ENCODE measurements at places on chromosomes 2 and 18.

DNA sequence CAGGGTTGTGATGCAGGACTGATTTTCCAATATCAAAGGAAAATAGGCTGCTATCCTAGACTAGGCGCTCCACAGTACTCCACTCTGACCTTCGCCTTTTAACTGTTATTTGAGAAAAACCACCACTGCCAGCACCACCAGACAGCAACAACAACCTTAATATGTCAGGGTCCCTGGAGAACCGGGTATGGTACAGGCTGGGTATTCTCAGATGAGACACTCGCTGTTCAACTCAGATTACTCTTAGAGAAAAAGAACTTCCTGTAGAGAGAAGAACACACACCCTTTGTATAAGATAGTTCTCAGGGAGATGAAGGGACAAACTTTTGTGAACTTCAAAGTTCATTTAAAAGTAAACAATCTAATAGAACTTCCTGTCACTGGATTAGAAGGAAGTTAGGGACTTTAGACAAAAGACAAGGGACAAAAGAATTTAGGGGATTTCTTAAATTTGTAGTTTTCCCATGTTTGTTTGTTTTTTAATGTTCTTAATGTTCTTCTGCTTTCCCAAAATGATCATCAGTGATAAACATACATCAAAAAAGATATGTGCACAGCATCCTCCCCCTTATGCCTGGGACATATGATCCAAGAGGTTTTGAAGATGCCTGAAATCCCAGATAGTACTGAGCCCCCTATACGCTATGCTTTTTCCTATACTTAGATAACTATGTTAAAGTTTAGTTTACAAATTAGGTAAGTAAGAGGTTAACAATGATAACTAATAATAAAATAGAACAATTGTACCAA is 41.3 kb upstream of the PPP1R1C start:
- DNase-seq: no peak

GRCh38 chr2:158539176-158540005 is 82.6 kb downstream of the PKP4 start:
- DNase-seq: peak; percentile 17

DNA sequence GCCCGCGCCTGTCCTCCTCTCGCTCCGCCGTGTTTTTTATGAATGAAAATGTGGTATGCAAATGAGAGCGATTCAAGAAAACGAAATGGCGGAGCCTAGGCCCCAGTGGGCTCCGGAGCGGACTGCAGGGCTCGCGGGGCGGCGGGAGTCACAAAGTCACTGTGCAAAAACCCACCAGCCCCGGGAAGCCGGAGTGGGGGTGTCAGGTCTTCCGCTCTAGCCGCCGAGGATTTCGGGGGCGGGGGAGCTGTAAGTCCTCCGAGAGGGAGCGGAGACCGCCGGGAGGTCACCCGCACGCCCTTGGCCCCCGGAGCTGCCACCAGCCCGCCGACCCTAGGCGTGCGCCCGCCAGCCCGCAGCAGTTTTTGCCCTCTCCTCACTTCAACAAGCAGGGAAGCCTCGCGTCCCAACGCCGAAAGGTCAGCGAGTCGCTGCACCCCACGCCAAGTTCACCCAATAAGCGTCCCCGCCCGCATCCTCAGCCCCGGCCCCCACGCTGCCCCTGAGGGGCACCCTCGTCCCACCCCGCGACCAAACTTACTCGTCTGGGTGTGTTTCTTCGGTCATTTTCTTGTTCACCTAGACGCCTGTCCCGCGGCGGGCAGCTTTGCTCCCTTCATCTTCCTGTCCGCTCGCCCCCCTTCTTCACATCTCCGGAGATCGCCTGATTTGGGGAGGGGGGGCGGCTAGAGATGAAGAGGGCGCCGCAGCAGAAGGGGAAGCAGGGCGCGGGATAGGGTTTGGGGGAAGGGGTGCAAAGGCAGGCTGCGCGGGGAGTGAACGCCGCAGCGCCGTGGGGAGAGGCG is 775 bp downstream of the SPRED2 start:
- peak; percentile 60 for DNase-seq

DNA sequence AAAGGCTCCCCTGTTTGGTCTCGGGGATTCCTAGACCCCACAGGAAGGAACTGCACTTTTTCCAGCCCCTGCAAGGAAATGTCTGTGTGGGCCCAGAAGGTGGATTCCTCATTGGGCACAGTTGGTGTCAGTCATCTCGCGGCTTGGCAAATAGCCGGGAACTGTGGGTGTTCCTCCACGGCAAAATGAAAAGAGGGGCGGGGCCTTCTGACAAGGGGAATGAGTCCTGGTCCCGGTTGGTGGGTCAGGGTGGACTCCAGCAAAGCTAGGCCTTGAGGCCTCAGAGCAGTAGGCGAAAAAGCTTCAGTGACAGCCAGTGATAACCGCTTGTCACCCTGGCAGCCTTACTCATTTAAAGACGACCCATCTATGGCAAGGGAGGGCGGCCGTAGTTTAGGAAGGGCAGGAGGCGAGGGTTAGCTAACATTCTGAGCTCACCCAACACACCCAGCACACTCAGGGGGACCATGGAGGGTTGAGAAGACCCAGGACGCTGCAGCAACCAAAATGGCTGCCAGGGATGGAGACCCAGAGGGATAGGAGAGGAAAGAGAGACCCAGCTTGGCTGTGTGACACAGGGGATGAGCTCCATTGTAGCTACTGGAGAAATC is 16.5 kb downstream of the SLC4A3 start:
- no peak for DNase-seq

GRCh38 chr2:43426305-43427031 is 169.4 kb downstream of the THADA start:
- peak; percentile 98 for DNase-seq

- no peak for DNase-seq
Observed at GRCh38 chr2:222427646-222428301, 3.4 kb downstream of the SGPP2 start.

DNA sequence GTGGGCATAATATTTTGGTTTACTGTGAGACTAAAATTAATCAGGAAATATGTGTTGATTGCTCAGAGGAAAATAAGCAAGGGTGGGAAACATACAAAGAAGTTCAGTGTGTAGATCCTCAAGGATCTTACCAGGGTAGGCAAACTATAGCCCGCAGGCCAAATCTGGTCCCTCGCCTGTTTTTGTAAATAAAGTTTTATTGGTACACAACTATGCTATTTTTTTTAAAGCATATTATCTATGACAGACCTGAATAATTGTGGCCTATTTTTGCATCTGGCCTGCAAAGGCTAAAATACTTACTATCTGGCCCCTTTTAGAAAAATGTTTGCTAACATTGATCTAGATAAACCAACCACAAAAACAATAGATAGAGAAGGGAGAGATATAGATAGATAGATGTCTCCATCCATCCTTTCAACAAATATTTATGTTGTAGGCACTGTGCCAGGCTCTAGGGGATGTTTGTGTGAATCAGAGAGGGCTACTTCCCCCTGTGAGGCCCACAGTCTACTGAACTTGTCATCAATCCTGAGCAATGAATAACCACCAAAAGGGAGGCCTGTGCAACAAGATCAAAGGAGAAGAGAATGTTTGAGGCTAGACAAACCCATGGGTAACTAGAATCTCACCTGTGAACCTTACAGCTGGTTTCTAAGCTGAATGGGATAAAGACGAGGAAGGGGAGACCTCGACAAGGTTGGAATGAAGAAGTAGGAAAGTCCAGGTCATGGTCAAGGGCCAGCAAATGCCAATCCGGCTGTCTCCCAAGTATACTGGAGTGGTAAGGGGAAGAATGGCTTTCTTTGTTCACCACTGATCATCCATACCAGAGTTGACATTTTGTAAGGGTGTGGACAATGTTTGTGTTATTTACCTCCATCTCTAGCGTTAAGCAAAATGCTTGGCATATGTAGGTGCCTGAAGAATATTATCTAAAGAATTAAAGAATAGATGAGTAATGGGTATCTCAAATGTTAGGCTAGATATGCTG is 23.6 kb downstream of the ALPK2 start:
- no peak for DNase-seq

DNA sequence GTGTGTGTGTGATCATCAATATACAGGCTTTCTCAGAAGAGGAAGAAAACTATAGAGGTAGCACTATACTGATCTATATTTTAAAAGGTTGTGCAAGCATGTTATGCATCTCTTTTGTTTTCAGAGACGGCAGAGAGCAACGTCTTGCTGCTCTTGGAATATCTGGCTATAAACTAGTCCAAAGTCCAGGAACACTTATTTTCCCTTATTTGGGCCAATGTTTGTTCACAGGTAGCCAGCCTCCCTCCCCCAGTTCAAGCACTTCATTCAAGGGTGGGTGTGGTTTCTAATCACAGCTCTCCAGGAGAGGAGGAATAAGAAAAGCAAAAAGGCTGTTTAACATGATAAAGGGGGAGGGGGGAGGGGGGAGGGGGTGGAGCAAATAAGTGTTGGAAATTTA is 4.2 kb downstream of the FZD5 start:
- DNase-seq: no peak

DNA sequence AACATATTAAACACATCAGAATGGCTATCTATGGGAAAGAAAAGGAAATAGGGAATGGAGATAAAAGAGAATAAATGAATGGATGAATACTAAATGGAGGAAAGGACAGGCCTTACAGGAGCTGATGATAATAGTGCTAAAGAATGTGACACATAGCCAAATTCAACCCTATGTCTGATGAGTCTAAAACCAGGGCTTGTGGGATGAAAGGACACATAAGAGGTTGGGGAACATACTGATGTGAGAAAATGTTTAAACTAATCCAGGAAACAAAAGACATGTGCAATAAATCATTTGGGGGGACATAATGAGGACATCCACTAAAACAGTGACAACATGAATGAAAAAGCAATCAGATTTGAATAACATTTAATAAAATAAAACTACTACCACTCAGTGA is 120.0 kb downstream of the DYM start:
- DNase-seq: no peak

DNA sequence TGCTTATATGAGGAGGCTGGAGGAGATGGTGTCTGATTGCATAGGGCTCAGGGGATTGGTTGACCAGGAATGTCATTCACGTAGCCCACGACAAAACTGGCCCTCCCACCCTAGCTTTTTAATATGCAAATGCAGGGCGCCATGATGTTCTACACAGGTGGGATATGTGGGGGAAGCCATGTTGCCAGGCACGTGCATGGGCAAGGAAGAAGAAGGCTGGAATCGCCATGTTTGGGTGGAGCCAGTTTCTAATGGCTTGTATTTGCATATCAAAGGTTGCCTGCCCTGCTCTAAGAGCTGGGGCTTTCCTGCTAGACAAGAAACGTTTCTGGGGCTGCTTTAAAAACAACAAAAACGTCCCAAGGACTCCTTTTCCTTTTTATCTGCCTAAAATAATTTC is 26.5 kb upstream of the LINC00305 start:
- no peak for DNase-seq

- peak; percentile 55 for DNase-seq
Observed at GRCh38 chr2:230664128-230664527, 48.5 kb upstream of the CAB39 start.

DNA sequence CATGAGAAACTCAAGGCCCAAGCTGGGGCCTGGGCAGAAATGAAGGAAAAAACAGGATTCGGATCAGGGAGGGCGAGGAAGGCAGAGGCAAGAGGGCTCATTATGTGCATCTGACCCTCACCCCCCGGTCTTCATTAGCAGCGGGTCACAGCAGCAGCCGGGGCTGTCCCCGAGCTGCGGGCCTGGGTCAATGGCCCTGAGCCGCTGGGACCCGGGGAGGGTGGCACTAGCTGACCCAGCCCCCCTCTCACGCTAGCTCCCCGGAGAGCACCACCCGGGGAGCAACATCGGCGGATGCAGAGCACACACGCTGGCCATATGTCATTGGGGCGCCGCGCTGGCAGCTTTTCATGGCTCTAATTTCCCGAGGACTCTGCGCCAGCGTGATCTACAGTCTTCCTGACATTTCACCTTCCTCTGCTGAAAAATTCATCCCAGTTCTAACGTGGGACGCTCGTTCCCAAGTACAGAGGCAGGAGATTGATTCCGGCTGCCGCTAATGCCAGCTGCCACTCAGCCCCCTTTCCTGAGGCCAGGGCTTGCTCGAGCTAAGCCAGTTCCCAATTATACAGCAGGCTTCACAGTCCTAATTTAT is 63.7 kb downstream of the EIPR1 start:
- DNase-seq: no peak

GRCh38 chr2:109613081-109613921 is 465 bp downstream of the SEPTIN10 start:
- peak; percentile 77 for DNase-seq

- DNase-seq: no peak
Observed at GRCh38 chr2:191272064-191272463, 26.9 kb downstream of the MYO1B start.

- peak; percentile 67 for DNase-seq
Observed at GRCh38 chr2:8602809-8603208, 79.0 kb upstream of the ID2 start.

GRCh38 chr2:149692961-149693396 is 105.4 kb upstream of the MMADHC start:
- DNase-seq: peak; percentile 72

- no peak for DNase-seq
Observed at GRCh38 chr2:44753552-44754285, 187.8 kb upstream of the SIX3 start.
